ENCODE measurements at places on chromosomes 13 and 19.
A peak's percentile ranks its signal among the peaks of the same experiment; 100 is the strongest.

- no peak for DNase-seq
Measured at GRCh38 chr19:35438096-35438495, 10.0 kb upstream of the FFAR2 start.

GRCh38 chr13:52845766-52846566, 2.5 kb downstream of the PCDH8 start:
- DNase-seq, result no peak

- DNase-seq, result no peak
Measured at GRCh38 chr19:50713556-50714236, 5.9 kb downstream of the SHANK1 start.

GRCh38 chr19:35715355-35715809, 2.4 kb upstream of the KMT2B start:
- DNase-seq, result no peak

GRCh38 chr13:75255147-75255546, 226.8 kb downstream of the TBC1D4 start:
- no peak for DNase-seq

DNA sequence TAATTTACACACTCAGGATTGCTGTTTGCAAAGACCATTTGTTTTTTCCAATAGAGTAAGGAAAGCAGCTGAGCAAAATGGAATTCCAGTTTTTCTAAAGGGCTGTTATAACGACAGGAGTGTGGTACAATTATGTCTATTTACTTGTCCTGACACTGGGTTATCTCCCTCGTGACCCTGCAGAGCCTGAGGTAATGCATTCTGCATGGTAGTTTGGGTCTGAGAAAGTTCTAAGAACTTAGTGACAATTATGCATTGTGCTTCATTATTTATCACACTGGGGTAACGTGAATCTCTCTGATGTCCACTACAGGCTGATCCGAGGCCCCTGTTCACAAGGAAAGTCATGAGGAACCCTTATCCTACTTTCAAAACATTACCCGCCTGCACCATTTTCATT, 50.7 kb upstream of the EDNRB start:
- no peak for DNase-seq

DNA sequence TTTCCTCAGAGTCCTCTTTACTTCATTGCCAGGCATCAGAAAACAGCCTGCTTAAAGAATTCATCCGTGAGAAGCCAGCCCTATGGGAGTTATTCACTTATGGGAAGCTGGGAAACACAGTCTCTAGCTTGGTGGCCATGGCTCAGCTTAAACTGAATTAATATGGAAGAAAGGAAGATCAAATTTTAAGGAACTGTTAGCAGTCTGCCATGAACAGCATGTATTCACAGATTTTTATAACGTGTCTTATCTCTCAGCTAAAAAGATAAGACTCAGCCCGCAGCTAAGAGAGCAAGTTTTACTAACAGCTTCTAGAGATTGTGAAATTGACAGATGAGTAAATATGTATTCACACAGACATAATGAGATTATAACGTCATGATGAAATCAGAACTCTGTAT, 253.7 kb upstream of the RXFP2 start:
- no peak for DNase-seq

- DNase-seq, result no peak
Measured at GRCh38 chr13:97379386-97379785, 54.6 kb upstream of the RAP2A start.

DNA sequence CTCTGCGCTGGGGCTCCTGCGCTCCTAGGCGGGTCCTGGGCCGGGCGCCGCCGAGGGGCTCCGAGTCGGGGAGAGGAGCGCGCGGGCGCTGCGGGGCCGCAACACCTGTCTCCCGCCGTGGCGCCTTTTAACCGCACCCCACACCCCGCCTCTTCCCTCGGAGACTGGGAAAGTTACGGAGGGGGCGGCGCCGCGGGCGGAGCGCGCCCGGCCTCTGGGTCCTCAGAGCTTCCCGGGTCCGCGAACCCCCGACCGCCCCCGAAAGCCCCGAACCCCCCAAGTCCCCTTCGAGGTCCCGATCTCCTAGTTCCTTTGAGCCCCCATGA, at the start of gene GJB2:
TSS of gene GJB2 (minus strand) at position 103 of the 326 bp plus-strand sequence. CDS start 3,357 bp downstream, outside the sequence.
- no peak for DNase-seq

DNA sequence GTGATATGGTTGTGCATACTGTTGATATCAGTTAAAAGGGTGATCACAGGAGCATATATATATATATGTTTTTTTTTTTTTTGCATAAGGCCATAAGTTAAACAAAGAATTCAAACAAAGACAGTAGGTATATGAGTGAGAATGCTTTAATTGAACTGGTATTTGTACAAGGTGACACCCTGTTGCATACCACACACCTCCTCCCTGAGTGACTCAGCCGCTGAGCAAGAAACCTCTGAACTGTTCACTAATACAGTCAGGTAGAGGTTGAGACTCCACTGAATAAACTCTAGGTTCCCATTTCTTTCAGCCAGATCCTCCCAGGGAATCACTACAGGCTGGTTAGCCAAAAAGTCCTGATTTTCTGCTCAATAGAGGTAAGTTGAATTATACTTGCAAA, at the start of gene SCEL:
TSS of gene SCEL (plus strand) at position 259 of the 400 bp plus-strand sequence. CDS start 20,170 bp downstream, outside the sequence.
- DNase-seq, result no peak

- DNase-seq, result no peak
Measured at GRCh38 chr13:58882516-58882915, 1251.0 kb downstream of the PCDH17 start.

GRCh38 chr19:2474232-2475017, 1.5 kb upstream of the GADD45B start:
- DNase-seq, result peak; percentile 94

GRCh38 chr19:535017-535835, 3.7 kb downstream of the CDC34 start:
- no peak for DNase-seq

- DNase-seq, result no peak
Measured at GRCh38 chr13:106432636-106433035, 102.8 kb downstream of the EFNB2 start.

GRCh38 chr19:32519023-32519422, 62.0 kb upstream of the PDCD5 start:
- no peak for DNase-seq

DNA sequence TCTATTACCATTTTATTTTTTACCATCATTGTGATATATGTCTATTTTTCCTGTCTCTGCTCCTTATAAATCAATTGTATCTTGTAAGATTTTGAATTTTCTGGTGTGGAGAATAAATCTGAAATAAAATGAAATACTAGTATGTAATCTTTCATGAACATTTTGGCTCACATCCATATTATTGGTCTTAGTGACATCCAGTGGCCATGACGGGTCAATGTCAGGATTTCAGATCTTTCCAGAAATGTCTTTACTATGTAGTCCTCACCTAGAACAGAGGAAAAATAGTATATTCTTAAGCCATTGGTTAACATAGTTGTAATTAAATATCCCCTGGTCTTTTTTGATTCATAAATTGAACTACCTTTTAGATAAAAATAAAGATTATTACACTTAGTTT, 109.8 kb upstream of the GPC6 start:
- no peak for DNase-seq

DNA sequence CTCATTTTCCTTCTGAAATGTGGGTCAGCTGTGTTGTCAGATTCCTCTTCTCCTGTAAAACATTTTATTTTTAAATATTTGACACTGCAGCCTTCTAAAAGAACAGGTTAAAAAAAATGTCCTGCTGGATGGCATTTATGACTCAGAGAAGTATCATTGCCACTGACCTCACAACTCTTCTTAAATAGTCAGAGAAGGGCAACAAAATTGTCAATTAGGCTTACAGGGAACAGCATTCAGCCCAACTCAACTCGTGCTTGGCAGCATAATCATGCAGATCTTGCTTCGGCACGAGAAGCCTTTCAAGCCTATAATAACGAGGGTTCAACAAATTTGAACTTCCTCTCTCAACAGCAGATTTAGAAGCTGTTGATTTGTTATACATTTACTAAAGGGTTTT, 296.7 kb upstream of the DACH1 start:
- no peak for DNase-seq

GRCh38 chr13:95643936-95644598, 439 bp downstream of the DZIP1 start:
- no peak for DNase-seq

GRCh38 chr13:28531077-28531844, 36.3 kb upstream of the FLT1 start:
- DNase-seq, result no peak

GRCh38 chr19:52716522-52716921, 18.3 kb downstream of the ZNF611 start:
- DNase-seq, result no peak

- DNase-seq, result no peak
Measured at GRCh38 chr19:36401475-36401874, 17.0 kb downstream of the ZFP82 start.

DNA sequence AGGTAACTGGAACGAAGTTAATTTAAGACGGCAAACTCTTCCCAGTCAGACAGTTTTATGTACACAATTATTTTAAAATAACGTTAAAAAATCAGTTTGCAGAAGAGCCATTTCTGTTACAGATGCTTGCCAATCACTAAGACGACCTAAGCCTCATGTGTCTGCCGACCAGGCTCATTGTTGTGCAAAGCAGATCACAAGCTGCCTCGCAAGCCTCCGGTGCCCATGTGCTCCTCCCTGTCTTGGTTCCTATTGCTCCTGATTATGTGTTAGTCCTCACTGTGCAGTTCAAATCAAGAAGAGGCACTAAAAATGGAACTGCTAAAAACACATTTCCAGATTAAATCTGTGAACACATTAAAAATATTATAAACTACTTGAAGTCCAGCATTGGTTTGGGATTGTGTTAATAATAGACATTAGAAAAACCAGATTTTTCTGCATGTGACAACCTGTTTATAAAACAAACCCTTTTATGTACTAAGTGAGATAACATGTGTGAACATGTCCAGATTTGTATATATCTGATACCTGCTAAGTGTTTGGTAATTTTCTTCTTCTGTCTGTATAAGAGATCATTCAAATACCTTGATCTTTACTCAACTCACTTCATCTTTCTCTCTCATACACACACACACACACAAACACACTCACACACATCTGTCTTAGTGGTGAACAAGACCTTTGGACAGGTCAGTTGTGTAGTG, 81.9 kb upstream of the SLC15A1 start:
- DNase-seq, result no peak

DNA sequence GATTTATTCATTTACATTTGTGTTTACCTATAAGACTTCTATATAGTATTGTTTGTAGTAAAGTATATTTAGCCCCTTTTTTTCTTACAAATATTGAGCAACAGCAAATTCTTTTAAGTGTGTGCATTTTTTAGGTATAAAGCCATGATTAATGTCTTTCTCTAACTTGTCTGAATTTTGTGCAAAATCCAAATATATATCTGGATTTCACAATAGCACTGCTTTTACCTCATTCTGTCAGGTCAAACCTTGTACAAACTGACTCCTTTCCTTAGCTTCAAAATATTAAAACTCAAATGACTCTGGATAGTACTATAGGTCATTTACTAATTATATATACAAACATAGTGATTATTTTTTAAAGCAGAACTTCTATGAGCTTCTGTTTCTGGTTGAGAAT, 563.0 kb upstream of the SPRY2 start:
- no peak for DNase-seq

GRCh38 chr13:93231867-93232266, 5.3 kb downstream of the GPC6 start:
- DNase-seq, result no peak

DNA sequence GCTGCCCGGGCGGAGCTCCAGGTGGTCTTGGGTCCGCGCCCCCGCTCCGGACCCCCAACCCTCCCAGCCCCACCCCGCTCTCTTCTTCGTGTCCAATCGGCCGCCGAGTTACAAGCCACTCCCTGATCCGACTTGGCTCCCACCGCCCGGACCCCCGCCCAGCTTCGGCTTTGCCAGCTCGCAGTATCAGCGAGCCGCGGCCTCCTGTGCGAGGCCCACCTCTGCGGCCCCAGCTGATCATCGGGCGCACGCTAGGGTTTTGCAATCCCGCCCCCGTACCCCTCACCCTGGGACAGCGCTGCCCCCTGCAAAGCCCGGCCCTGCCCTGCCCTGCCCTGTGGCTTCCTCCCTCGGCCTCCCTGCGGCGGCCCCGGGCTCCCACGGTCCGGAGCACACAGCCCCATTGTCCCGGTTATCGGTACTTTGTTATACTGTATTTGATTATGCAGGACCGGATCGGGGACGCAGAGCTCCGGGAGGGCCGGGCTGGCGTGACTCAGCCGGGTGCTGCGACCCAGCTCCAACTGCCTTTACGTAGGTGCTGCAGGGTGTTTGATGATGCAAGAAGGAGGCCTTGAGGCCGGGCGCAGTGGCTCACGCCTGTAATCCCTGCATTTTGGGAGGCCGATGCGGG, 598 bp upstream of the LPAR2 start:
- no peak for DNase-seq

DNA sequence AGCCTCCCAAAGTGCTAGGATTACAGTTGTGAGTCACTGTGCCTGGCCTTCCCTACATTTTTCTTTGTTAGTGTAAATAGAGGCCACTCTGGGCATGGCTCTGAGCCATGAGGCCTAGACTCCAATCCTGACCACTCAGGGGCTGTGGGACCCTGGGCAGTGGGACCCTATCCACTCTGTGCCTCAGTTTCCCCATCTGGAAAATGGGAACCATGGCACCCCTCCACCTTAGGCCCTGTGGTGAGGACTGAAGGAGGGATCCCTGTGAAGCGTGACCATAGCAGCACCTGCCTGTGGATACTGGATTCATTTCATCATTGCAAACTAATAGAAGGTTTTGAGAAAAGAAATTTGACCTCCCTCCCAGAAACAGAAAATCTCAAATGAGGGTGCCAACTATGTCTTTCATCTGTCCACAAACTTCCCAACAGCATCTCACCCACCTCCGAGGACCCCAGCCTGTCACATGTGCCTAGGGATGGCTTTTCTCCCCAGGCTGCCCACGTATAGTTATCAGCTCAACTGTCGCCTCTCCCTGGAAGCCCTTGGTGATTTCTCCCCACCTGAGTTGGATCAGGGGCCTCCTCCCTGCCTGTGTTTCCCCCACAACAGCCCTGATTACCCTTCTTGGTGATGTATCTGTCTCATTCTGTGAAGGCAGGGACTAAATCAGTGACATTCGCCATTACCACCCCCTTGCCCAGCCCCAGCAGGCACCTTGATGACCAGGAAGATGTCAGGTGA, 5.6 kb downstream of the ANGPTL8 start:
- DNase-seq, result no peak

DNA sequence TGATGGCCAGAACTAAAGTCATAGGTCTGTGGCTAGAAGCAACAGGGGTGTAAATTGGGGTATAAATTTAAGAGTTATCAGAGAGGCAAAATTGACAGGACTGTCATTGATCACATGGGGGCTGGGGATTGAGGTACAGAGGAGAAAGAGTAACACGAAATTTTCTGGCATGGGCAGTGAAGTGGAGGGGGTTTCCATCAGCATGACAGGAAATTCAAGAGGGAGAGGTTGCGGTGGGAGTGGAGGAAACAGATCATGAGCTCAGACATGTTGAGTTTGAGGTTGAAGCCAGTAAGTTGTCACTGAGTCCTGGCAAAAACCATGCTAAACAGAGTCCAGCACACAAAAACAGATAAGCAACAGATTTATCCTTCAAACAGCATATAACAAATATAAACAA, 192.1 kb upstream of the TSC22D1 start:
- peak; percentile 13 for DNase-seq

GRCh38 chr13:78258304-78258703, 339.7 kb upstream of the EDNRB start:
- DNase-seq, result no peak

Measured in stimulated activated CD8-positive, alpha-beta memory T cell treated with anti-CD3 and anti-CD28 coated beads, Interleukin-15, amount 100 ng/mL, for 48 hours (primary cell).